Kidney epithelial cell (primary cell): ENCODE measurements at places on chromosomes 7 and 10.

- DNase-seq = no peak
Measured at GRCh38 chr7:16559497-16560179, 33.0 kb downstream of the LRRC72 start.

GRCh38 chr10:99693933-99694583 is 34.7 kb downstream of the ENTPD7 start:
- no peak for DNase-seq

DNA sequence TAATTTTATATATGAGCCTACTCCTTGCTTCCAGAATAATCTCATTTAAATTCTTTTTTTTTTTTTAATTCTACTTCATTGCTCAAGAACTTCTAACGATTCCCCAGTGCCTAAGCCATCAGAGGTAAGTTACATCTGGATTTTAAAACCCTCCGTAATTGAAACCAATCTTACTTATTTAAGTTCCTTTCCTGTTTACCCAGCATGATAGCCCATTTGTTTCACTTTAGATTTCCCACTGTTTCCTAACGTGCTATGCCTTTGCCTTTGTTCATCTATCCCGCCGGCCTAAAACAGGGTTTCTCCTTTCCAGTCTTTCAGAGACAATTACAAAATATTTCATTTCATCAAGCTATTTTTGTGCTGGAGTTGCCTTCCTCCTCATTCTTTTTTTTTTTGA is 75.8 kb upstream of the ETV1 start:
- no peak for DNase-seq

DNA sequence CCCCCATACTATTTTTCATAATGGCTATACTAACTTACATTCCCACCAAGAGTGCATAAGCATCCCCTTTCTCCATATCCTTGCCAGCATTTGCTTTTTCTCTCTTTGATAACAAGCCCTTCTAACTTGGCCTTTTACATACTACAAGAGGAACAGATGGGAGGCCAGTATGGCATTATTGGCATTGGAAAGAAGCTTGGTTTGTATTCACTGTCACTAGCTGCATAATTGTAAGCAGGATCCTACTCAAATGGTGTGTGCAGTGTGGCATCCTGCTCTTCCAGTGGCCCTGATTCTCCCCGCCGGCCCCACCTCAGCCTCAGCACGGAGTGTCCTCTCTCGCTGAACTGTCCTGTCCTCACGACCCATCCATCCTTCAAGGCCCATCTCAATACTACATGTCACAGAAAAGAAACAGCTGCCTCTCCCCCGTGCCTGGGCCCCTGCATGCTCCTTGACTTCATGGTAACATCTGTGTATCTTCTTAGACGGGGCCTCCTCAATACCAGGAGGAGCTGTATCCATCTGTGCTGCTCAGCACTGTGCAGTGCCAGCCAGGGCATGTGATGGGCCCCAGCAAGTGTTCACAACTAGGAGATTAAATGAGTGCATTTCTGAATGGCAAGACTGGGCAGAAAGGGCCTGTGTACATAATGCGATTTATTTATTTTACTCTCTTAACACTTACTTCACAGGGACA is 205.2 kb downstream of the COBL start:
- DNase-seq = no peak

- no peak for DNase-seq
Measured at GRCh38 chr10:3652886-3653285, 132.1 kb downstream of the KLF6 start.

- DNase-seq = no peak
Measured at GRCh38 chr10:8300925-8301324, 246.4 kb downstream of the GATA3 start.

- no peak for DNase-seq
Measured at GRCh38 chr10:127257395-127257794, 61.0 kb upstream of the INSYN2A start.
